Kidney epithelial cell (primary cell): ENCODE measurements at places on chromosomes 4 and X. TPM values are rescaled to one million over a fixed set of nuclear protein-coding genes. Genes with fewer than 3 reads are reported as not detected.

GRCh38 chr4:82785611-82786400 lies 12.8 kb downstream of the SCD5 start:
- DNase-seq, result peak; percentile 60

- DNase-seq, result no peak
Measured at GRCh38 chr4:174869339-174869738, 40.3 kb upstream of the GLRA3 start.

The IL2RG gene
- 0.08 TPM in 1 of 2 replicates, not detected in the other for total RNA-seq

The REELD1 gene
- not detected in 2 replicates for total RNA-seq

DNA sequence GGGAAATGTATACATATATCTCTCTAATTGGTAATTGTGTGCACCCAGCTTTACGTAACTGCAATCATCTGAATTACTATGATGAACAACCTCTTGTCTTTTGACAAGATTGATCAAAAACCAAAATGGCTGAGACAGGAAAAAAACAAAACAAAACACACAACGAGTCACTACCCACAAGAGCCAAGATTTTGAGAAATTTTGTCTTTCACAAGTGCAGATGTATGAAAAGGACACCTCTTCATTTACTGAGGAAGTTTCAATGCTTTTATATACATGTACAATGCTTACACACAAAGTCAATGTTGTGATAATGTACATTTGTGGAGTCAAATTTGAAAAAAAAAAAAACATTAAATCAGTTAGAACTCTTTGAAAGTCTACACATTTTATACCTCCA lies 224.6 kb downstream of the SCFD2 start:
- DNase-seq, result no peak

GRCh38 chrX:120790118-120790517 lies 85.5 kb downstream of the CT47B1 start:
- peak; percentile 29 for DNase-seq

- no peak for DNase-seq
Measured at GRCh38 chr4:142164767-142165500, 528.6 kb downstream of the IL15 start.
